Left lobe of liver (tissue), 2 donors: ENCODE measurements at places on chromosomes 2 and 18.
A peak's percentile ranks its signal among the peaks of the same experiment; 100 is the strongest.

GRCh38 chr2:100278986-100279385 is 43.3 kb downstream of the LONRF2 start:
- DNase-seq = no peak

- no peak for DNase-seq
Measured at GRCh38 chr2:68124321-68124720, 33.4 kb upstream of the PNO1 start.

DNA sequence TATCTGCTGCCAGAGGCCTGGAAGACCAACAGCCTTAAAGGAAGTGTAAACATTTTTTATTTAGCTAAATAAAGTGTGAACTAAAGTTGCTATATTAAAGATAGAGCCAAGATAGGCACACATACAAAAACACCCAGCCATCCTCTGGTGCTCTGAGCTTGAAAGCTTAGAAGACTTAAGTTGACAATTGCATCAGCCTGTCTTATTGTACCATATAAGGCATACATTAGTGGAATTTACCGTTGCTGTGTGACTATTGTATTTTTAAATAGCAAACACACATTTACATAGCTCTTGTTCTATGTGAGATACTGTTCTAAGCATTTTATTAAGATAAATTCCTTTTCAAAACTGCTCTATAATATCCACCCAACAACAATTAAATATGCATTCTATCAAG is 736.6 kb upstream of the ZEB2 start:
- DNase-seq = no peak

- DNase-seq = no peak
Measured at GRCh38 chr18:62365420-62365819, 40.3 kb downstream of the TNFRSF11A start.

- no peak for DNase-seq
Measured at GRCh38 chr2:164542581-164543021, 78.7 kb downstream of the GRB14 start.

- DNase-seq = no peak
Measured at GRCh38 chr18:74692367-74693013, 94.8 kb downstream of the ZNF407 start.

DNA sequence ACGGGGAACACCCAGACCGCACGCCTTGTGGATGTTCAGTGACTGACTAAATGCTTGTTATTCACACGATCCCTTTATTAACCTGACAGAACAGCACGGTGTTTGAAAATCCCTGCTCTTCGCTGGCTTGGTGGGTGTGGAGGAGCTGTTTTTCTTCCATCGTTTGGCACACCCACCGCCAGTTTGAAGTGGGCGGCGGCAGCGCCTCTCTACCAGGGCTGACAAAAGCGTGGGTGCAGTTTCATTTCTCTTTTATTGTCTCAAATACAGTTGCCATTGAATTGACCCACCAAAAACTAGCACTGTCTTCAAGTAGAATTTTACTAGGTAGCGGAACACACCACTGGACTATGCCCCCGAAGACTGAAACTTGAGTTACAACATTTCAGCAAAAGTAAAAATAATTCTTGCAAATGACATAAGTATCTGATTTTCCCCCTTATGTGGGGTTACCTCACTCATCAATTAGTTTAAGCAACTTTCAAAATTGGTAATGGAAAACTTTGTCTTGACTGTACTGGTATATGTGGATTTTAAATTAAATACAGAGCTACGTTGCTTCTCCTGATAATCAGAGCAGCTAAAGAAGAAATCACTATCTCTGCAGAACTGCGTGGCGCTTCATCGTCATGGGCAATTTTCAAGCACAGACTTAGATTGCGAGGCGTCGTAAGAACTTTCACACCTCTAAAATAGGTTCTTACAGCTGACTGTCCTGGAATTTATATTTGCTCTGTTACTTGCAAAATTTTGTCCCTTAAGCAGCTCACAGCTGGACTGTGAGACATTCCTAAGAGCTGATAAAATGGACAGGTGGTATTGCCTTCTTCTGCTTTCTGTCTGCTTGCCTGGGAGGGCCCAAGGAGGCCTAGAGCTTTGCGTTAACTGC is 60.9 kb downstream of the LDLRAD4 start:
- DNase-seq = no peak

- no peak for DNase-seq
Measured at GRCh38 chr2:55712477-55713060, 18.9 kb upstream of the PNPT1 start.

DNA sequence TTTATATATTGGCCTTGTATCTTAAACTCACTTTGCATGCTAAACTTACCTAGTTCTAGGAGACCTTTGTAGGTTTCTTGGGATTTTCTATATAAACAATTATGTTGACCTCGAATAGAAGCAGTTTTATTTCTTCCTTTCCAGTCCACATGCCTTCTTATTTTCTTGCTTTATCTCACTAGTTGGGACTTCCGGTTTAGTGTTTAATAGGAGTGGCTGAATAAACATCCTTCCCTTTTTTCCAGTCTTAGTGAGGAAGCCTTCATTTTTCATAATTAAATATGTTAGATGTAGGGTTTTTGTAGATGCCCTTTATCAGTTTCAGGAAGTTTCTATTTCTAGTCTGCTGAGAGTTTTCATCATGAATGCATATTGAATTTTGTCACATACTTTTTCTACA is 347.3 kb upstream of the HNRNPA3 start:
- no peak for DNase-seq

GRCh38 chr2:88269836-88270235 is 99.7 kb downstream of the THNSL2 start:
- no peak for DNase-seq

DNA sequence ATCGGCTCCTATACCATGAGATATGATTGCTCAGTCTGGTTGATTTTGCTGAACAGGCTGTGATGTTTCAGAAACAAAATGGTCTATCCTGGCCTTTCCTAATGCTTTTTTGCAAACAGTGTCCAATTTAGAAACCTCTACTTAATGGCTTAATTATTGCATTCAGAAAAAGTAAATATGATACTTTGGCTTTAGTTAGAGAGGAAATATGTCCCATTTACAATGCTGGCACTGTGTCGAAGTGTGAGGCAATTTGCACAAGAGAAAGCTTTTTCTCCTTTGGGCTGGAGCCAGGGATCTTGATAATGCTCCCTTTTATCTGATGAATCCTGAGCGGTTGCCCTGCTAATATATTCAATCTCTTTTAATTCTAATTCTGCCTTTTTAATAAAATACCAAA is 418.9 kb downstream of the EPHA4 start:
- no peak for DNase-seq

DNA sequence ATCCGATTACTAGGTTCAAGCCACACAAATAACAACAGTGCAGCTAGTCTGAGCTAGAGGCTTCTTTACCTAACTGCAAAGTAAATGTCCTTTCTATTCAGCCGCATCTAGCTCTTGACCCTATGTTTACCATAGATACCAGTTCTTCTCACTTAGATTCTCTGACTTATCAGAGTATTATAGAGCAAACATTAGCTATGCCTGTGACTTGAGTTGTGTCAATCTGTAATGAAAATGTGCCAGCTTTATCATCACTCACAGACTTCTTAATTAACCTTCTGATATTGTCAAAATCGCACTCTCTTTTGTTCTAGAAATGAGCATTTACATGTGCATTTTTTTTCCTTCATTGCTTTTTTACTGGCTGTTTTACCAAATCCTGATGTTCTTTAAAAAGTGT is 79.9 kb downstream of the BCL11A start:
- no peak for DNase-seq

DNA sequence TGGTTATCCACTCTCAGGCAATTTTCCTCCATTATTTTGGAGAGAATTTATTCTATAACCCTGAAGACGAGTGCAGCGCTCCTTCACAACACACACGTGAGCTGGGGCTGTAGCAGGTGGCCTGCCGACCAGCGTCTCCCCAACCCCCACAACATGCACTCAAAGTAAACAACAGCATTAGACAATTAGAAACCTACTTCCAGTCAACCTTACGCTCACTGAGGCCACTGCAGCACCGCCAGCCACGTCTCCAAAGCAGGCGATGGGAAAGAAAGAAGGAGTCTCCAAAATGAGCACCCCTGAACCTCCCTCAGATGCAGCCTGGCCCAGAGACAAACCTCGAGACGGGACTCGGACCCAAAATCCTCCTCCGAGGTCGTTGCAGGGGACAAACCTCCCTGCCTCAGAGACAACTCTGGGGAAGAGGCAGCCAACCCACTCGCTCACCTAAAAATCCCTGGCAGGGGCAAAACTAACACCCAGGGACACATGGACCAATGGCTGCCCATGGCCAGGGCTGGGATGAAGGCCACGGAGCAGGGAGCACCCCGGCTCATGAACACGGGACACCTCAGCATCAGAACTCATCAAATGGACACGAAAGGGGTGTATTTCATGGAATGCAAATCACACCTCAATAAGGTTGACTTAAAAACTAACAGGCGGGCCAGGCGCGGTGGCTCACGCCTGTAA is 2.6 kb downstream of the SLC66A2 start:
- DNase-seq = peak; percentile 50

- DNase-seq = no peak
Measured at GRCh38 chr2:143635936-143636335, 506.7 kb downstream of the ARHGAP15 start.

GRCh38 chr2:97798416-97798815 is 85.0 kb downstream of the ZAP70 start:
- no peak for DNase-seq

- DNase-seq = no peak
Measured at GRCh38 chr2:212173756-212174510, 364.7 kb downstream of the ERBB4 start.

DNA sequence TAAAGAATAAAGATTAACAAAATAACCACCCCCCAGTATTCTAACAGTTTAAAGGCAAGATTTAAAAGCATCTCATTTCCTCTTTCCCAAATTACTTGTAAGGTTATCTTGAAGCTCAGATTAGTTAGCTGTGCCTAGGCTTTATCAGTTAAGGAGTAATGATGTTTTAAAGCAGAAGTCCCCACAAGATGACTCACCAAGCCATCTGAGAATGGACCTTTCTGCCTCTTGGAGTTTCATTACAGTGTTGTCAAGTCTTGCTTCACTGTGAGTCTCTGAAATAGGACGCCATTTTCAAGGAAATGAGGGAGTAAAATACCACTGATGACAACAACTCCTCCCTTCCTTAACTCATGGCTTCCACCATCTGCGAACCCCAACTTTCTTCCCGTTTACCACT is 35.9 kb downstream of the ZNF385B start:
- no peak for DNase-seq

DNA sequence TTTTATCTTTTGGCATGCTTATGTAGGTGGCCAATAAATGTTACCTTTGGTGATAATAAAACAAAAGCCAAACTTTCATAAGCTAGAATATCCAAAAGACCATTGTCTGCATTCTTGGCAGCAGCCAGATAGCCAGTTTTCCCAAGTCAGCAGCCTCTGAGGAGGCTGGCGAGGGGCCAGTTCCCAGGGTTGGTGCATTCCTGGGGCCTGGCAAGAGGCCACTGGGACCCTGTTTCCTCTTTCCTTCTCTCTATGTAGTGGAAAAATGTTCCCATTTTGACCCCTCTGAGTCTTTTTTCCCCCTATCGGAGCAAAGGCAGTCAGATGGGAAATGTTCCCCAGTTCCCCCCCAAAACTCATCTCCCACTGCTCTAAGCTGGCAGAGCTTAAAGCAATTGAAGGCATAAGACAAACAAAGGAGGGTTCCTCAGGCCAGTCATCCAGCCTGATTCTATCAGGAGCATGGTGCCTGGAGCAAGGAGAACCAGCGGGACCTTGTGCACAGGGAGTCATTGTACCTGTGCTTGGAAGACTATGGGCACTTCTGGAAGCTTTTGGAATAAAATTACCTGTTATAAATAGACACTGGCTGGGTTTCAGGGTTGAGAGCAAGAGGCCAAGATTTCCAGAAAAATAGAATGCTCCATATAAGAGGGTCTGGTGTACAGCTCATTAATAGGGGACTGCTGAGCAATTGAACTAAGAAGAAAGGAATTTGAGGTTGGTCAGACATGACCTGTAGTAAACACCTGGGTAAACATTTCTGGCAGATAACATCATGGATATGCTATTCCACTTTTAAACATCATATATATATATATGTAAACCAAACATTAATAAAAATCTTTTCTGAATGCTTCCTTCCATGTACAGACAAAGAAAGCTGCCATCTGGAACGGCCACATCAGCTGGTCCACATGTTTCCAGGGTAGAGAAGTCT is 63.4 kb downstream of the NCKAP5 start:
- peak; percentile 64 for DNase-seq

- DNase-seq = no peak
Measured at GRCh38 chr2:228447266-228447915, 265.9 kb upstream of the SPHKAP start.

GRCh38 chr2:43169987-43170386 is 56.4 kb downstream of the ZFP36L2 start:
- DNase-seq = no peak

- no peak for DNase-seq
Measured at GRCh38 chr2:192230889-192231453, 36.2 kb upstream of the TMEFF2 start.
